Stimulated activated CD4-positive, alpha-beta T cell treated with anti-CD3 and anti-CD28 coated beads, Interleukin-1b, Interleukin-23, amount 100 ng/mL, for 1 hour (primary cell): ENCODE measurements at places on chromosomes 7 and 10.

- no peak for DNase-seq
These were observed 369.6 kb downstream of the FRMD4A start for GRCh38 chr10:13961097-13961496.

DNA sequence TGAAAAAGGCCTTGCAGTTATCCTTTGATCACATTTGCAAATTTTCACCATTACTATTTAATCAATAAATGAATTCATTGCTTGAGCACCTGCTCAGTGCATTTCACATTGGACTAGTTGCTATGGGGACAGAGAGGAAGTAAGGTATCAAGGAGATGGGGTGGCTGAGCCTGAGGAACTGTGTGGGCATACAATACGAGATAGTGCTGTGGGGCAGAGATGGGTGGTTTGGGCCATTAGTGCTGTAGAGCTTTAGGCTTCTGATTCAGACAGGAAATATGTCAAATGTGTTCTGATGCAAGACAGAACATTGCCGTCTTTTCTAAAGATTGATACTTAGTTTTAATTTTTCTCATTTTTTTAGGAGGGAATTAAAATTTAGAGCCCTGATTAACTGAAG lies 13.2 kb downstream of the ITGB8 start:
- DNase-seq, result no peak

DNA sequence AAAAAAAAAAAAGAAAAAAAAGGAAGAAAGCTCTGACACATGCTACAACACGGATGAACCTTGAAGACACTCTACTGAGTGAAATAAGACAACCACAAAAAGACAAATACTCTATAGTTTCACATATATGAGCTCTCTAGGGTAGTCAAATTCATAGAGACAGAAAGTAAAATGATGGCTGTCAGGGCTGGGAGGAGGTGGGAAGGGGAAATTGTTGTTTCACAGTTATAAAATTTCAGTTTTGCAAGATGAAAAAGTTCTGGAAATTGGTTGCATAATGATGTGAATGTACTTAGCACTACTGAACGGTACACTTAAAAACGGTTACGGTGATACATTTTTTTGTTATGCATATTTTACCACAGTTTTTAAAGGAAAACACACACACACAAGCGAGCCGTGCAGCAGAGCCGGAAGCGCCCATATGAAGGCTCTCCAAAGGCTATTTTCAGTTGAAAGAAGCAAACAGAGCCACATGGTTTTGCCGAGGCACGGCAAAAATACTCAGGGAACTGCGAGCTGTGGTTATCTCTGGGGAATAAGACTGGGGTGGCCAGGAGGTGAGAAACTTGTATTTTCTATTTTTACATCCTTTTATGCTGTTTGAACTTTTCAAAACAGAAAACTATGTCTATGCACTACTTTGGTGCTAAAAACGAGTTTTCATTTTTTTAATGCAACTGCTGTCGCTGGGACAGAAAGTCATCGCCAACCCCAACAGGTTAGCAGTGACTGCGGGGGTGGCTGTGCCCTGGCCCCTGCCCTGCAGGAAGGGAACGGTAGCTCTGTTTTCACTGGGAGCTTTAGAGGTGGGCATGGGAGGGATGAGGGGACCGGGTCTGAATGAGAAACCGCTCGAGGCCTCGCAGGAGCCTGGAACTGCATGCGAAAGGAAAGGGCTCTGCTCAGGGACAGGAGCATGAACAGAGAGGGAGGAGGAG lies 132.9 kb downstream of the OAT start:
- no peak for DNase-seq

- DNase-seq, result no peak
These were observed 78.7 kb downstream of the BEND7 start for GRCh38 chr10:13450069-13450468.

DNA sequence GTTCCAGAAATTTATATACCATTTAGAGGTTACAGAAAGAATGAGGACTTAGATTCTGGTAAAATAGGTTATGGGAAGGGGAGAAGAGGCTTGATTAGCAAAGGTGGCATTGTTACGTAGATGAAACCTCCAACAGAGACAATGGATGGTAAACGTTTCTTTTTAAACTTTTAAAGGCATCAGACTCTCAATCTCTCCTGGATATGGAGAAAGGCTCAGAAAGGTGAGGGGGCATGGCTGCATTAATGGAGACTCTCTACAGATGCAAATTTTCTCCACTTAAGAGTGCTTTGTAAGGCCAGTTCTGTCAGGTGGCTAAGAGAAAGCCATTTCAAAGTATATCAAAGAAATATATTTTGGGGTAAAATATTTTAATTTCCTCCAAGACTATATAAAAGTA lies 240.9 kb upstream of the PTER start:
- no peak for DNase-seq

DNA sequence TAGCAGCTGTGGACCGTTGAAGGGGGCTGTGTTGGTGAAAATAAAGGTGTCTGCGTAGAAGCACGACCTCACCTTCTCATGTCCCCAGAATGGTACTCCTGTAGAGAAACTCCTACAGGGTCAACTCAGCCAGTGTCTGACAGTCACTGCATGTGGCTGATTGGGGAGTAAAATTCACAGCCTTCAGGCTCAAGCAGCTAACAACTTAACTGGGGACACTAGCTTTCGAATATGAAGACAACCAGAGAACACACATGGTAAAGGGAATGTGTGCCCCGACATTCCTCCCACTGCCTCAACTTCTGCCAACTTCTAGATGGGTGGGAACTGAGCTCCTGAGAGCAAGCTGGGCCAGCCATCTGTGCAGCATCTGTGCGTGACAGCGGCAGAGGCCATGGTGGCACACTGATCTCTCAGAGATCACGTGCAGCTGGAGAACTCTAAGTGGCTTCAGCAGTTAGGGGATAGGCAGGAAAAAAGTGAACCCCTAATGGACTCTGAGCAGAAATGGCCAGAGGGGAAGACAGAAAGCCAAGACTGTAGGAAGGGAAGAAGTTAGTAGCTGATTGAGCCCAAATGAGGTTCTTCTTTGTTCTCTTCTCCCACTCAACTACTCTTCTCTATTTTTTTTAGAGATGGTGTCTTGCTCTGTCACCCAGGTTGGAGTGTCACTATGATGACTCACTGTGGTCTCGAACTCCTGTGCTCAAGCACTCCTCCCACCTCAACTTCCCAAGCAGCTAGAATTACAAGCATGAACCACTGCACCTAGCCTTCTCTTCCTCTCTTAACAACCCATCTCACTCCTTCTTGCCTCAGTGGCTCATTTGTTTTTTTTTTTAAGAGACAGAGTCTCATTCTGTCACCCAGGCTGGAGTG lies 280.8 kb downstream of the ZEB1 start:
- no peak for DNase-seq
